ENCODE measurements at places on chromosomes 1 and 21. TPM values are rescaled to one million over a fixed set of nuclear protein-coding genes. Genes with fewer than 3 reads are reported as not detected.

DNA sequence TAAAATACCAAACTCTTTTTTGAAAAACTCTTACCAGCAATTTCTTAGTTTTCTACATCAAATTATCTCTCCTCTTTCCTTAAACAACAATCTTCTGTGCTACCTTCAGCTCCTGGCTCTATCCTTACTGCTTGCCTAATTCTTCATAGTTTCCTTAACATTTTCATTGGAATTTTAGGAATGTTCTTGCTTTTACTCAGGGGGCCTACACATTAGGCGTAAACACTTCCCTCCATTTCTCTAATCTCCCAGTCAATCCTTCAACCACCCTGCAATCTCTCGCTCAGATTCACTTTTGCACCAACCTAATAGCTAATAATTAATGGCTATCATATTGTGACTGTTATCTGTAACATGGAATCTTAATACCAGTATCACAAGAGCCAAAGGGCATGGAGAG lies 50.1 kb downstream of the ADAMTS5 start:
- DNase-seq, result no peak
- no peaks in the 10 kb centered on the region for H3K36me3 ChIP-seq
- H3K4me3 ChIP-seq, result no peak overlapping the region
- H3K4me1 ChIP-seq, result no peaks in the 10 kb centered on the region

GRCh38 chr1:172283766-172284165 lies 136.7 kb upstream of the C1orf105 start:
- DNase-seq, result no peak
- no peaks in the 10 kb centered on the region for H3K36me3 ChIP-seq
- no peak overlapping the region for H3K27ac ChIP-seq
- no peaks in the 10 kb centered on the region for H3K4me1 ChIP-seq

The MYBPH gene
- total RNA-seq, result not detected

DNA sequence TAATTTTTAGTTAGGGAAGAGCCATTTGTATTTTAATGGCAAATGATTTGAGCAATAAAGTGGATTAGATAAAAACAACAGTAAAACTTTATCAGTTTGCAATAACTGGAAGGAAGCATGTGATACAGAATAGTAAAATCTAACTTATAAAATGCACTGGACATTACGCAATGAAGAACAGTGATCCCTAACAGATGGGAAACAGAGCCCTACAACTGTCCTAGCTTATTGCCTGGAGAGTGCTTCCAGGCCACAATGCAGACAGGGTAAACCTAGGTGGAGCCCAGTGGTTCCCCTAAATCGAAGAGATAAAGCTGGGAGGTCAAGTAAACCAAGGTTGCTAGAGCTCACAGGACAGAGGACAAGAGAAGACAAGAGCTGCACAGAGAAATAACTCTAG lies 7.0 kb downstream of the OMA1 start:
- peaks cover 3% of the 10 kb centered on the region for H3K4me1 ChIP-seq
- no peaks in the 10 kb centered on the region for H3K36me3 ChIP-seq
- H3K27me3 ChIP-seq, result no peaks in the 10 kb centered on the region
- DNase-seq, result no peak
